Endothelial cell of umbilical vein (primary cell): ENCODE measurements at places on chromosomes 1 and 21.

- no peaks in the 10 kb centered on the region for H3K27me3 ChIP-seq
- H3K4me3 ChIP-seq, result no peak overlapping the region
- H3K27ac ChIP-seq, result no peak overlapping the region
- no peak for DNase-seq
These were observed 47.9 kb upstream of the EDEM3 start for GRCh38 chr1:184802354-184803179.

GRCh38 chr1:87243573-87243972, 85.1 kb upstream of the LMO4 start:
- H3K4me1 ChIP-seq, result no peaks in the 10 kb centered on the region
- H3K4me3 ChIP-seq, result no peak overlapping the region
- H3K27me3 ChIP-seq, result peaks cover 1% of the 10 kb centered on the region
- no peak overlapping the region for H3K27ac ChIP-seq
- no peak for DNase-seq

GRCh38 chr21:46554431-46555224, 50.3 kb downstream of the S100B start:
- H3K4me1 ChIP-seq, result peaks cover 6% of the 10 kb centered on the region
- H3K36me3 ChIP-seq, result peaks cover 18% of the 10 kb centered on the region
- H3K27me3 ChIP-seq, result no peaks in the 10 kb centered on the region

GRCh38 chr1:101964708-101965107, 32.0 kb downstream of the OLFM3 start:
- no peaks in the 10 kb centered on the region for H3K4me1 ChIP-seq
- no peak overlapping the region for H3K4me3 ChIP-seq
- no peaks in the 10 kb centered on the region for H3K27me3 ChIP-seq
- peak; percentile 6 for DNase-seq
